ENCODE measurements at places on chromosomes 6 and 20.

GRCh38 chr6:159815410-159815809 lies 15.3 kb downstream of the PNLDC1 start:
- DNase-seq, result no peak

- no peak for DNase-seq
These were observed 87.5 kb downstream of the SYNJ2 start for GRCh38 chr6:158068893-158069799.

GRCh38 chr6:98107801-98108200 lies 726.6 kb upstream of the POU3F2 start:
- DNase-seq, result no peak

DNA sequence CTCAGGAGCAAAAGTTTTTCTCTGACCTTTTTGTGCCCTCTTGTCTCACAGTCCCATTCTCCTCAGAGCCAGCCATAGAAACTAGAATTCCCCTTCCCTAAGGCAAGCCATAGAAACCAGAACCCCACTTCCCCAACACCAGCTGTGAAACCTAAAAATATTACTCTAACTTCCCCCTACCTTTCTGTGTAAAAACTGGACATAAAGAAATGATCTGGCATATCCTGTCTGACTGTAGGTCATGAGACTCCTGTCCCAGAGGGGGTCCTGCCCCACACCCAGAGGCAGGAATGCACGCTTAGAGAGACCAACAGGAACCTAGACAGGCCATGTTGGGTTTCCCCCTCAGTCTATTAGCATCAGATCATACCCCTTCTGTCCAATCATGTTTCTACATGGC lies 140.6 kb upstream of the SLC22A16 start:
- DNase-seq, result no peak

GRCh38 chr6:36608788-36609563 lies 14.8 kb downstream of the SRSF3 start:
- peak; percentile 16 for DNase-seq

- DNase-seq, result no peak
These were observed 93.6 kb downstream of the MYB start for GRCh38 chr6:135274561-135275293.

DNA sequence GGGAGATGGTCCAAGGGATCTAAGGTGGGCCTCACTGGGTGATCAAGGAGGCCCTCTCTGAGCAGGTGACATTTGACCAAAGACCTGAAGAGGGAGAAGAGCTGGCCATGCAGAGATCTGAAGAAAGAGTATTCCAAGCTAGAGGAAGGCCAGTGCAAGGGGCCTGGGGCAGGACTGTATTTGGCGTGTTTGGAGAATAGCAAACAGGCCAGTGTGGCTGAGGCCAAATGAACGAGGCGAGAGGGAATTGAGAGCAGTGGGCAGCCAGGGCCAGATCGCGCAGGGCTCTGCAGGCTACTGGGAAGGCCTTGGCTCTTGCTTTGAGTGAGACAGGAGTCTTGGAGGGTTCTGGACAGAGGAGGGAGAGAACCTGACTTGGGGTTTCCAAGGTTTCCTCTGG lies 9.3 kb downstream of the NOL4L start:
- DNase-seq, result no peak

DNA sequence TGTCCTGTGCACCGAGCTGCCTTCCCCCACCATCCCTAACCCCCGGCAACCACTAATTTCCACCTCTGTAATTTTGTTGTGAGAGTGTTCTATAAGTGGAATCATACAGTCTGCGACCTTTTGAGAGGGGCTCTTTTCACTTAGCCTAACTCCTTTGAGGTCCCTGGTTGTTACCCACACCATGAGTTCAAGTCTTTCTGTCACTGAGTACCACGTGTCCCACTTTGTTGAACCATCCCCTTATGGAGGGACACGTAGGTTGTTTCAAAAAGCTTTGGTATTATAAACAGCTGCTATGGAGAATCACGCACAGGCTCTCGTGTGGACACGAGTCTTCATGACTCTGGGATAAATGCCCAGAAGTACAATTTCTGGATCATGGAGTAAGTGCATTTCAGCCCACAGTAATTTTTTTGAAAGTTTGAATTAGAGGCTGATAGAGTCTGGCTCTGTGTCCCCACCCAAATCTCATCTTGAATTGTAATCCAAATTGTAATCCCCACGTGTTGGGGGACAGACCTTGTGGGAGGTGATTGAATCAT lies 9.5 kb downstream of the FAM209B start:
- peak; percentile 6 for DNase-seq

GRCh38 chr20:36435592-36436541 lies 105.5 kb upstream of the MYL9 start:
- DNase-seq, result no peak

DNA sequence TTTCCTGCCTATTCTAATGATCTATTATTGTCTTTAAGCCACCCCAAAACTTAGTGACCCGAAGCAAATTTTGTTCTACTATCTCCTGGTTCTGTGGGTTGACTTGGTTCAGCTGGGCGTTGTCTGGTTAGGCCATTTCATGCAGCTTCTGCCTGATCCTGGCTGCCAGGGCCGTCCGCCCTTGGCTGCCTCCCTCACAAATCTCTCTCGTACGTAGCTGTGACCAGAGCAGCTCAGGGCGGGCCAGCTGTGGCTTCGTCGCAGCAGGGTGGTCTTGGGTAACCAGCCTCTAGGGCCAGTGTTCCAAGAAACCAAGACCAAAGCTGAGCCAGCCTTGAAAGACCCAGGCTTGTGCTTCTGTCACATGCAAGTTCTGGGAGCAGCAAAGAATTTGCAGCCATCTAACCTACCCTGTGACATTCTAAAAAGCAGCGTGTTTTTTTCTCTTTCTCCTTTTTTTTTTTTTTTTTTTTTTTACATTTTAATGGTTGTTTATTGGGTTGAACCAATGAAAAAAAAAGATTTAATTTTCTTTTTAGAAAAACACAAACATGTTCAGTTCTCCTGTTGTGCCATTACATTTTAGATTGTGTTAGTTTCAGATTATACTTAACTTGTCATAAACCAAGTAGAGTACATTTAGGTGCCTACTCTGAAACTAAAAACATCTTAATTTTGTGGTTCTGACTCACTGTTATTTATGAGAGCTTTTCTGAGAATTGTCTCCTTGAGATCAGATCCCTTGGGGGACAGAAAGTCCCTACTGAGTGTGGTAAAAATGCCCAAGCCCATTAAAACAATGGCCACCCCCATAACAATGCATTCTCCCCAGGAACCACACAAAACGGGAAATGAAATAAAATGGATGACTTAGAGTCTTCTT lies 83.9 kb downstream of the ZDHHC14 start:
- DNase-seq, result peak; percentile 26

GRCh38 chr6:160950507-160950906 lies 41.1 kb upstream of the MAP3K4 start:
- peak; percentile 41 for DNase-seq

GRCh38 chr6:51972659-51973058 lies 114.8 kb downstream of the PKHD1 start:
- no peak for DNase-seq

DNA sequence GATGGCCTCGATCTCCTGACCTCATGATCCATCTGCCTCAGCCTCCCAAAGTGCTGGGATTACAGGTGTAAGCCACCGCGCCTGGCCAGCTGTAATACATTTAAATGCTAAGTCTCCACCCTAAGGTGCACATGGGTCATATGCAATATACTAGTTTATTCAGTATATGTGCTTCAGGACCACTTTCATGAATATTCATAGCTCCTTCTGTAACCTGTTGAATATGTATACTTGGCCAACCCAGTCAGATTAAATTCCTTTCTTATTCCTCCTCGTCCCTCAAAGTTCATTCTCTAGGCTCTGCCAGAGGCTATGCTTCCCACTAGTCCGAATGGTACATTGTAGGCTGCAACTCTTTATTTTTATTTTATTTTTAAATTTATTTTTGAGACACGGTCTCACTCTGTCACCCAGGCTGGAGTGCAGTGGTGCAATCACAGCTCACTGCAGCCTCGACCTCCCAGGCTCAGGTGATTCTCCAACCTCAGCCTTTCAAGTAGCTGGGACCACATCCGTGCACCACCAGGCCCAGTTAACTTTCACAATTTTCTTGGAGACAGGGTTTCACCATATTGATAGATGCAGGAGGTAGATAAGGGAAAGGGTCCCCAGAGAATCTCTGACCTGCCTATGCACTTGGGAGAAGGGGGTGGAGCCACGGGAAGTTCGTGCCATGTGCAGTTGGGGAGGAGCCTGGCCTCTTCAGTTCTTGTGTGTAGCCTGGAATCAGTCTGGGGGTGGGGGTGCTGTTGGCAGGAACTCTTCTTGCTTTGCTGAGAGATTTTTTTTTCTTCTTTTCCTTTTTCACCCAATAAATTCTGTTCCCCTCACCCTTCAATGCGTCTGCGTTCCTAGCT lies 41.3 kb upstream of the DDR1 start:
- no peak for DNase-seq

- DNase-seq, result no peak
These were observed 65.3 kb upstream of the SAMD3 start for GRCh38 chr6:130288065-130288464.

GRCh38 chr20:47198254-47198671 lies 158.2 kb downstream of the ZMYND8 start:
- DNase-seq, result peak; percentile 7

DNA sequence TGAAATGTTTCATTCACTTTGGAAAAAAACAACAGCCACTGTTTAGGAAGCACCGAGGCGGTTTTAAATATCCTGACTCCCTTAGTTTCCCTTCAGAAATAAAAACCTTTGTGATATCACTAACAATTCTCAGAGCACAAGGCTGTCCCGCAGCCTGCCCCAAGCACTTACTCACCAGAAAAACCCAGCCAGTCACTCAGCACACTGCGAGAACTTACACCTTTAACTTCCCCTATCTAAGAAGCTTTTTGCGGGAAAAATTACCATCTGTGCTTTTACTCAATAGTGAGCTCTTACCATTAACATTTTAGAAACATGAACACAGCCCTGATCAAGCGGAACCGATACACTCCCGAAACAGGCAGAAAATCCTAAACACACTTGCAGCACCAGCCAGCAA lies 9.3 kb downstream of the ZBTB46 start:
- no peak for DNase-seq

DNA sequence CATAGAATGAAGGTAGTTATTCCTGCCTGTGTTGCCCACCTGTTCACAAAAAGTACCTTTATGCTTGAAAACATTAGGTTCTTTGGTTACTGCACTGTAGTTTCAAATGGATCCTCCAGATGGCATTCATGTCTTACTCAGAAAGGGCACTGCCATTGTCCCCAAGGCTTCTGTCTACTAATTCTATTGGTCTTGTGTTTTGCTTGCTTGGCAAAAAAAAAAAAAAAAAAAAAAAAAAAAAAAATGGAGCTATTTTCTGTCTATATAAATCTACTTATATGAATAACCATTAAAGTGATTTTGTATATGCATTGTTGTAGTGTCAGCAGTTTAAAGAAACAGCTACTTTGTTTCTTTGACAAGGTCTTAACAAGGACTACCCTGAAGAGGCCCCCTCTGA lies 12.7 kb upstream of the EFHC1 start:
- peak; percentile 63 for DNase-seq

GRCh38 chr6:100838011-100838410 lies 43.1 kb downstream of the ASCC3 start:
- no peak for DNase-seq

GRCh38 chr6:36139431-36139830 lies 9.1 kb downstream of the MAPK13 start:
- no peak for DNase-seq

GRCh38 chr6:101125380-101125971 lies 244.3 kb upstream of the ASCC3 start:
- DNase-seq, result no peak

GRCh38 chr6:119727504-119728219 lies 378.1 kb upstream of the MAN1A1 start:
- no peak for DNase-seq

DNA sequence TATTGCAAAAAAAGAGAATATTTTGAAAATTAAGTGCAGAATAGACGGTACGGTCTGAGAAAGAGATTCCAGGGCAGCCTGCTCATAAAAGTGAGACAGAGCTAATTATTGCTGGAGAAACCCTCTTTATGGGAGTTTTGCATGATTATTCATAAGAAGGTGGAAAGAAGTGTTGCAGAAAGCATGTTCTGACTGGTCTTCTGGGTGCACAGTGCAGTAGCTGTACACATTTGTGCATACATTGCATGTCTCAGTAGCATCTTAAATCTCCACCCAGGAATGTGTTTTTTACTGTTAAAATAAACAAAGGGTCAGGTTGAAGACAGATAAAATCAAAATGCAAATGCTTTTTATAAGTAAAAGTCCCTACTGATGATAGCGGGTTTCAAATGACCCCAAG lies 1813.6 kb upstream of the DEFB115 start:
- DNase-seq, result no peak

DNA sequence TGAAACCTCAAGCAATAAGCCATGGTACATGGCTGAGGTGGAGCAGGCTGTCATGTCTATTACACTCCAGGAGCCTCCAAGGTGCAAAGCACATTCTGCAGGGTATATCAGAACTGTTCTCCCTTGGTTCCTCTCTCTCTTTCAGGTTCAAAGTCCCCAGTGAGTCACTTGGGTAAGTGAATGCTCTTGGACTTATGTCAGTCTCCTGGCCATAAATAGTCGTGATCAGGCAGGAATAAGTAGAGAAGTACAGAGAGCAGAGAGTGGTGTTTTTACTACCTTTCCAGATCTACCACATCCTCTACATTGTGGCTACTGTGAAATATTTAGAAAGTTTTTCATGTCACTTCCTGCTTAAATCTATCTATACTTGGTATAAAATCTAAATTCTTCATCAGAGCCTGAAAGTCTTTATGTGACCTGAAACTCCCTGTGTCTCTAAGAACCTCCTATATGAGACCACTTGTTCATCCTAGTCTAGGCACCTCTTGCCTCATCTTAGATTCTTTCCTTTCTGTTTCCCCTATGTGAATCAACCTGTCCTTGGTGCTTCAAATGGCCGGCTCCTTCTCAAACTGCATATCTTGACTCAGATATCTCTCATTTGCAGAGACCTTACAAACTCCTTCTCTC lies 1077.6 kb upstream of the MAP3K7 start:
- no peak for DNase-seq

- no peak for DNase-seq
These were observed 125.5 kb downstream of the ELOVL4 start for GRCh38 chr6:79821859-79822258.

DNA sequence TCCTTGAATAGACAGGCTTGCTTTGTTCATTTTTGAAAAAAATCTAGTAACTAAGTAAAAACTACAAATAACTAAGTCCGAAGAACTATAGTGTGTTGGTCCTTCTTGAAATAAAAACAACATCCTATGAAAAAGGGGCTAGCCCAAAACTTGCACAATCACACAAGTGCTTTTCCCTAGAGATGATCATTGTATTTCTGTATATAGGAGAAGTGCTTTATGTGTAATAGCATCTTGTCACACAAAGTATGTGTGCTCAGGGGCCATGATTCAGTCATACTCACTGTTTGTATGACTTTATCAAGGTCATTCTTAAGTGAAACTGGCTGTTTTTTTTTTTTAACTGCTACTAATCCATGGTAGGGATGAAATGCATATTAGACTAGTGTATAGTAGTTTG lies 179.8 kb downstream of the DTNBP1 start:
- peak; percentile 20 for DNase-seq

- DNase-seq, result no peak
These were observed 12.8 kb downstream of the AARS2 start for GRCh38 chr6:44300292-44300823.
